Esophagus squamous epithelium (tissue), 5 donors: ENCODE measurements at places on chromosomes 6 and 20.
A peak's percentile ranks its signal among the peaks of the same experiment; 100 is the strongest.

DNA sequence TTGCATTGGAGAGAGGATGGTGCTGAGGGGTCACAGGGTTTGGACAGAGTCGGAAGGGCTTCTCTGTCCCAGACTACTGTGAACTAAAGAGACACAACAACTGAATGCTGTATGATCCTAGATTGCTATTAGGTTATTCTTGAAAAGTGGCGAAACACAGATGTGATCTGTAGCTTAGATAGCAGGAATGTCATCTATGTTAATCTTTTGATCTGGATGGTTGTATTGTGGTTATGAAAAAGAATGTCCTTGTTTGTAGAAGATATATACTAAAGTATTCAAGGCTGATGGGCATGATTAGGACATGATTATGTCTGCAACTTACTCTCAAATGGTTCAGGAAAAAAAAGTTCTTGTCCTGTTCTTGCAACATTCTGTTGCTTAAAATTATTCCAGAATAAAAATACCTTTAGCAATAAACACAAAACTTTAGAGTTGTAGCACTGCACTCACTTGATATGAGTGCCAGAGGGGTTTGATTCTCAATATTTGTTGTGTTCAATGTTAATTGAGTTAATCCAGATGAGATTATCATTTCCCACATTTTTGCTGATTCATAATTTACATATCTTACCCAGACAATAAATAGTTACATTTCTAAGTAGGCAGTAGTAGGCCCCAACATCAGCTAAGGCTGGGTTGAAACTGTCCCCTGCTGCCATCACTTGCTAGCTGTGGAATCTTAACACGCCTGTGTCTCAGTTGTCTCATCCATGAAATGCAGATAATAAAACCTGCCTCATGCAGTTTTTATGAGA is 645.2 kb downstream of the KIF16B start:
- DNase-seq, result no peak
- H3K36me3 ChIP-seq, result no peaks in the 10 kb centered on the region
- no peak overlapping the region for H3K4me3 ChIP-seq
- H3K27ac ChIP-seq, result no peak overlapping the region

DNA sequence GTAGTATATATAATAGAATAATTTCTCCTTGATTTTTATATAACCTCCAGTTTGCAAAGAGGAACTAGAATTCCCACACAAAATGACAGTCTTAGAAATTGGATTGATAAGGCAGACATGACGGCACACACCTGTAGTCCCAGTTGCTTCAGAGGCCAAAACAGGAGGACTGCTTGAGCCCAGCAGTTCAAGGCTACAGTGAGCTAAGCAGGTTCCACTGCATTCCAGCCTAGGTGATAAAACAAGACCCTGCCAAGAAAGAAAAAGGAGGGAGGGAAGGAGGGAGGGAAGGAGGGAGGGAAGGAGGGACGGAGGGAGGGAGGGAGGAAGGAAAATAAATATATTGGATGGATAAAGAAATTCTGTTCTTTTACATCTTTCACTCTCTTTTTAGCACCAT is 77.6 kb upstream of the SASH1 start:
- no peaks in the 10 kb centered on the region for H3K36me3 ChIP-seq
- no peak overlapping the region for H3K4me3 ChIP-seq
- H3K27me3 ChIP-seq, result no peaks in the 10 kb centered on the region
- peaks cover 65% of the 10 kb centered on the region for H3K4me1 ChIP-seq
- H3K27ac ChIP-seq, result peak overlapping the region; percentile 76

GRCh38 chr6:16639684-16640480 is 121.4 kb downstream of the ATXN1 start:
- no peak overlapping the region for H3K27ac ChIP-seq
- no peaks in the 10 kb centered on the region for H3K4me1 ChIP-seq
- H3K36me3 ChIP-seq, result no peaks in the 10 kb centered on the region

- peaks cover 32% of the 10 kb centered on the region for H3K4me1 ChIP-seq
- H3K27ac ChIP-seq, result no peak overlapping the region
- no peak overlapping the region for H3K4me3 ChIP-seq
- peaks cover 80% of the 10 kb centered on the region for H3K36me3 ChIP-seq
- no peaks in the 10 kb centered on the region for H3K27me3 ChIP-seq
Measured at GRCh38 chr6:36912030-36912454, 26.3 kb downstream of the C6orf89 start.

DNA sequence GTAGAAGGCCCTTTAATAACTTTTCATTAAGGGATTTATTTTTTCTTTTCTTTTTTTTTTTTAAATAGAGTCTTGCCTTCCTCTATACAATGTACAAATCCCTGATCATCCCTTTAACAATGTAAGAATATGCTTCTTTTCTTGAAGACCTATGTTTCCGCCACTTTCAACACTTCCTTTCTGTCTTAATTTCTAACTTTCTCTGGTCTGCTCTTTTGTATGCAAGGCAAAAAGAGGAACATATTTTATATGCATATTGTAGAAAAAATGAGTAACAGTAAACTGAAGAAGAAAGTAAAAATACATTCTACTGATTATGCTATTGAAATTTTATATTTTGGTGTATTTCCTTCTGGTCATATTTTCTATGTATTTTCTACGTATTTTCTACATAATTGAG is 484.7 kb downstream of the TFAP2B start:
- H3K36me3 ChIP-seq, result no peaks in the 10 kb centered on the region
- peaks cover 37% of the 10 kb centered on the region for H3K4me1 ChIP-seq
- no peak overlapping the region for H3K4me3 ChIP-seq
- no peaks in the 10 kb centered on the region for H3K27me3 ChIP-seq
- no peak overlapping the region for H3K27ac ChIP-seq
- no peak for DNase-seq
